ENCODE measurements at places on chromosomes 12 and 14. TPM values are rescaled to one million over a fixed set of nuclear protein-coding genes. Genes with fewer than 3 reads are reported as not detected.

DNA sequence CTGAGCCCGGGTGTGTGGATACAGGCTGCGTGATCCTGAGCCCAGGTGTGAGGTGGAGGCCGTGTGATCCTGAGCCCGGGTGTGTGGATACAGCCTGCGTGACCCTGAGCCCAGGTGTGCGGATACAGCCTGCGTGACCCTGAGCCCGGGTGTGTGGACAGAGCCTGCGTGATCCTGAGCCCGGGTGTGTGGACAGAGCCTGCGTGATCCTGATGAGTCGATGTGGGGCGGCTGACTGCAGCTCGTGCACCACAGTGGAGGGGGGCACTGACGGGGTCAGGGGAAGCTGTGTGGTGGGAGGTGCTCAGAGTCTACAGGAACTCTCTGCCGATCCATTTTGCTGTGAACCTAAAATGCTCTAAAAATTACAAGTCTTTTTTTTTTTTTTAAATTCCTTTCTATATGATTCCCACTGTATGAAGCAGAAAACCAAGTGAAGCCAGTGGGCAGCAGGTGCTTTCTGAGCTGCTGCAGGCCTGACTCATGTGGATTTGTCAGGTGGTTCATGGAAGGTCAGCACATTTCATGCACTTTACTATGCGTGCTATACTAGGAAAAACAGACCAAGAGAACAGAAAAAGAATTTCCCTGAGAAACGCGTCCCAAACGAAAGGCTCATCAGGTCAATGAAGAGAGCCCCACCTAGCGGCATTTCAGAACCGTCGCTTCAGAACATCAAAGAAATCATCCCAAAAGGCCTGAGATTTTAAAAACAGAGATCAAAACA lies 19.3 kb downstream of the BRF1 start:
- no peak for DNase-seq

- DNase-seq, result no peak
Measured at GRCh38 chr12:105915997-105916759, 222.6 kb downstream of the NUAK1 start.

DNA sequence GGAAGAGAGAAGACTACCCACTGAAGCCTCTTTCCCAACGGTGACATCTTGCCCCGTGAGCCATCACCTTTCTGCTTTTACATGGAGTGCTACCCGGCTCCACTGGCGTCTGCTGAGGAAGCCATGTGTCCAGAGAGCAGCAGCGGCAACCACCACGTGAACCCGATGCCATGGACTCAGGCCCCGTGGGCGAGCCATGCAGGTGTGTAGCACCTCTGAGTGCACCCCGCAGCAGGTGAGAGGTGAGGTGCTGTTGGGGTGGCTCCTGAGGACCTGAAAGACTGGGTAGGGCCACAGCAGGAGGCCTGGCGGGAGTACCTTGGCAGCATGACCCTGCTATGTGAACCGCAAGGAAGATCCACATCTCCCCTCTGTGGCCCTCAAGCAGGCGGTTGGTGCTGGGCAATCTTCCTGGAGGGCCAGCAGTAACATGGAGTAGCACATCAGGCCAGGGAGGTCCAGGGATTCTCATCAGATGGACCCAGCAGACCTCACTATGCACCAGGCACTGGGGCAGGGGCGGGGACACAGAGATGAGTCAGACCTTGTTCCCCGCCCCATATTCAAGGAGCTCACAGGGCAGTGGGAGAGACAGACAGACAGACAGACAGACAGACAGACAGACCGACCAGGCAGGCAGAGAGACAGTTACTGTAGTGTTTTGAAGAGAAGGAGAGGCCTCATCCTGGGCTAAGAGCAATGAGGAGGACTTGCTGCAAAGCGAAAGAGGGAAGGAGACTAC lies 129.6 kb downstream of the PAPOLA start:
- DNase-seq, result no peak

- no peak for DNase-seq
Measured at GRCh38 chr14:103408491-103409155, 23.4 kb downstream of the MARK3 start.

- DNase-seq, result no peak
Measured at GRCh38 chr12:105933671-105934665, 204.8 kb downstream of the NUAK1 start.

GRCh38 chr12:37666069-37666781 lies 650.3 kb upstream of the ALG10B start:
- peak; percentile 23 for DNase-seq

- DNase-seq, result no peak
Measured at GRCh38 chr14:103456167-103456835, 66.3 kb downstream of the CKB start.

GRCh38 chr12:49619286-49619685 lies 4.1 kb upstream of the PRPF40B start:
- no peak for DNase-seq

GRCh38 chr12:47910486-47910885 lies 5.7 kb upstream of the VDR start:
- no peak for DNase-seq

DNA sequence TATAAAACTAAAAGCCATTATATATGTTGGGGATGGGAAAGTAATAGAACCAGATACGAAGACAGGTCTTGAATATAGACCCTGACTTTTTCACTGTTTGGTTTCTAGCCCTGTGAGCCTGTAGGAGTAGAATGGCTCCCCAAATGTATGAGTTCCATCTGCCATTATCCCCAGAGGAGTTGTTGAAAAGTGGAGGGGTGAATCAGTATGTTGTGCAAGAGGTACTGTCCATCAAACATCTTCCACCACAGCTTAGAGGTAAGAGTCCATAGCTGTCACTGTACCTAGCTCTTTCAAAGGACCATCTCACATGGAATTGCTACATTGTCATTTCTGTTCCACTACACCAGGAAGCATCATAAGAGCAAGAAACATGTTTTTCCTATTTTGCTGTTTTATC lies 1.1 kb downstream of the NCAPD2 start:
- DNase-seq, result no peak

The GPX2 gene
- total RNA-seq, result not detected

The RPGRIP1 gene
- total RNA-seq, result 0.45 TPM

The GPR135 gene
- 6.8 TPM for total RNA-seq

All from sciatic nerve (tissue), 2 donors.